ENCODE measurements at places on chromosomes 7 and 10.

GRCh38 chr7:54773472-54774399, 14.7 kb upstream of the SEC61G start:
- DNase-seq: peak; percentile 91

GRCh38 chr10:117246997-117247671, 6.2 kb downstream of the SLC18A2 start:
- DNase-seq: no peak

DNA sequence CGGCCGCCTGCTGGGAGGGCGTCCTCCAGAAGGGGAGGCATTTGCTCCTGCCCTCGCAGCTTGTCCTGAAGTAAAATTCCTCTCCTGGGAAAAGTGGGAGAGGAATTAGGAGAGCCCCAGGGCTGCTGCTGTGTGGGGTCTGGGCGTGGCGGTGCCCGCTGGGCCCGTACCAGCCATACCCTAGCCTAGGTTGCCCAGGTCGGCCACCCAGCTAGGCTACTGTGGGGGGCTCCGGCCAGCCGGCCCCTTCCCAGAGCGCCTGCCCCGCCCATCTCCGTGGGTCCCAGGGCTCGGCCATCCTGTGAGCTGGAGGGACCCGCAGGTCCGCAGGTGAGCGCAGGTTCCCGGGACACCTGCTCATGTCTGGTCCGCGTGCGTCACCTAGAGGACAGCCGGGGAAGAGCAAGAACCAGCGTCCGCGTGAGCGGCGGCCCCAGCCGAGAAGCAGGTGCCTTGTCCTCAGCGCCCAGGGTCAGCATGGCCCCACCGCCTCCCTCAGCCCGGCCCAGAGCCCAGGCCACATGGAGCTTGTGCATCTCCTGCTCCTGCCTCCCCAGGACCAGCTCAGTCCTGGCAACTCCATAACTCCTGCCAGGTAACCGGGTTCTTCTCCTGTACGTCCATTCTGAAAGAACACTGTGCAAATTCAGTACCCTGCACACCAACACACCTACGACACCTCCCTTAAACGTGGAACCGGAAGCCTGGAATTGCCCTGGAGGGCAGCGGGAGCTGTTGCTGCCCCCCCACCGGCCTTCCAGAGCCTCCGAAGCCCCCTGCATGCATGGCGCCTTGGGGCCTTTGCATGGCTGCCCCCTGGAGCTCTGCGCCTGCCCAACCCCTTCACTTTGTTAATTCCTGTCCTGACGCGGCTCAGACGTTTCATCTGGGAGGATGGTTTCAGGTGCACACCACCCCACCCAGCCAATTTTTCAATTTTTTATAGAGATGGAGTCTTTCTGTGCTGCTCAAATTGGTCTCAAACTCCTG, 22.8 kb upstream of the FOXL3 start:
- DNase-seq: peak; percentile 53

DNA sequence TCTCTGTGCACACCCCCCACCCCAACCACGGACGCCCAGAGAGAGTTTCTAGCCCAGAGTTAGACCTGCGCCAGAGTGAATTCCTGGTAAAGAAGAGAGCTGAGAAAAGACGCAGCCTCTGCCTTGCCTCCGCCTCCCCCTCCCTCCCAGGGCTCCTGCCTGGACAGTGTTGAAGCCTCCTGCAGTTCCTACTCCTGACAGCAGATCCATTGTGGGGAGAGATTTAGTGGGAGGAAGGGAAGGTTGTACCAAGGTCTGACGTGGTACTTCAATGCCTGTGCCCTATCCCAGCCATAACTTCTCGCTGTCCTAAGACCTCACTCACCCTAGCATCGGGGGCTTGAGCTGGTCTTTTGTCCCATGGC, 952 bp downstream of the SRRM3 start:
- DNase-seq: peak; percentile 49

DNA sequence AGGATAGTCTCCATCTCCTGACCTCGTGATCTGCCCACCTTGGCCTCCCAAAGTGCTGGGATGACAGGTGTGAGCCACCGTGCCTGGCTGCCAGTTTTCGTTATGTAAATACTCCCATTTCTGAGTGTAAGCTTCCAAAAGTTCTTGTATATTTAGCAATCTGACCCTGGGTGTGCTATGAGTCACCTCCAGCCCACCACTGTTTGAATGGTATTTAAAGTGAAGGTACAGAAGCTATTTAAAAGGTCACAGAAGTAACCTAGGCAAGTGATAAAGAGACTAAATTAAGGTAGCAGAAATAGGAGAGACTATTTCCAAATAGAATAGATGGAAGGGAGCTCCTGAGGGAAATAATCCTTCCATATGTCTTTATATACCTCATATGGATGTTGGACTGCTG, 3.9 kb upstream of the ANKRD7 start:
- DNase-seq: no peak

DNA sequence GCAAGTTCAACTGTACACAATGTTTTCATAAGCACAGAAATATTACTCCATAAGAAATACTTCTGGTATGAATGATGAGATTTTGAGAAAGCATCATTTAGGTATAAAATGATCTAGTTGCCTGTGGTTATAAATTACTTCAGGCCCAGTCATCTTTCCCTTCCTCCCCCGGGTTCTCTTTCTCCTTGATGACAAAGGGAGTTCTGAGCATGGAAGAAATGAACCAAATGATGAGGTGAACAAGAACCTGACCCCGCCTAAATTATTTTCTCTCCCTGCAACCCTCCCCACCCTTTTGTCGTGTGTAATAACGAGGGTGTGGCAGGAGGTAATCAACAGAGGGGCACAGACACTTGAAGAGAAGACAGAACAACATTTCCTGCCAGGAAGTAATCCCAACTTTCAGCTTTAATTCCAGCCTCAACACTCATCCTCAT, 319.6 kb upstream of the SP8 start:
- no peak for DNase-seq

- DNase-seq: no peak
Measured at GRCh38 chr7:143396625-143397556, 11.8 kb downstream of the EPHA1 start.

All from NCI-H1417 (cell line).